ENCODE measurements at places on chromosomes 5 and 9. TPM values are rescaled to one million over a fixed set of nuclear protein-coding genes. Genes with fewer than 3 reads are reported as not detected.
A peak's percentile ranks its signal among the peaks of the same experiment; 100 is the strongest.

The ARHGEF37 gene
- 0.20 TPM for polyA plus RNA-seq

The SCGB3A2 gene
- polyA plus RNA-seq: not detected

DNA sequence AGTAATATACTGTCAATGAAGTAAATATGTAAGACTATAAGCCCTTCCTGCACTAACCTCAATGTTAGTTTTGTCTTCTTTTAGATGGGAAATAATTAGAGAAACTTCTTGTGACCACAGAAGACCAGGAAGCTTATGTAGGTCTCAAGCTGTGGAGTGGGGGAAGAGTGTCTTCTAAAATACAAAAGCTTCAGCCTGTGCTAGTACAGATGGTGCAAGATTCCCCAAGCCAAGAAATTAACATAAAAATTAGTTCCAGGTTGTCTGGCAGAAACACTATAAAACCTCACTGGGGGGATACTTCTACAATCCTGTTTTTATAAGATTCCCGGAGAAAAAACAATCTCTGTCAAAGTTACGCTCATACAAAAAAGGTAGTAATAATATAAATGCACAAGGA lies 103.6 kb downstream of the FNBP1 start:
- peak overlapping the region; percentile 23 for H3K27ac ChIP-seq
- peaks cover 35% of the 10 kb centered on the region for H3K4me1 ChIP-seq
- no peaks in the 10 kb centered on the region for H3K27me3 ChIP-seq
- H3K4me3 ChIP-seq: no peak overlapping the region

- no peak for DNase-seq
- H3K4me1 ChIP-seq: peaks cover 47% of the 10 kb centered on the region
- no peaks in the 10 kb centered on the region for H3K36me3 ChIP-seq
- H3K4me3 ChIP-seq: peak overlapping the region; percentile 84
- H3K27ac ChIP-seq: peak overlapping the region; percentile 91
Observed at GRCh38 chr9:68780380-68780712, 75.3 kb downstream of the PIP5K1B start.

GRCh38 chr5:1405121-1405520 lies 40.1 kb downstream of the SLC6A3 start:
- DNase-seq: no peak
- H3K36me3 ChIP-seq: no peaks in the 10 kb centered on the region
- no peaks in the 10 kb centered on the region for H3K27me3 ChIP-seq
- H3K4me3 ChIP-seq: no peak overlapping the region

DNA sequence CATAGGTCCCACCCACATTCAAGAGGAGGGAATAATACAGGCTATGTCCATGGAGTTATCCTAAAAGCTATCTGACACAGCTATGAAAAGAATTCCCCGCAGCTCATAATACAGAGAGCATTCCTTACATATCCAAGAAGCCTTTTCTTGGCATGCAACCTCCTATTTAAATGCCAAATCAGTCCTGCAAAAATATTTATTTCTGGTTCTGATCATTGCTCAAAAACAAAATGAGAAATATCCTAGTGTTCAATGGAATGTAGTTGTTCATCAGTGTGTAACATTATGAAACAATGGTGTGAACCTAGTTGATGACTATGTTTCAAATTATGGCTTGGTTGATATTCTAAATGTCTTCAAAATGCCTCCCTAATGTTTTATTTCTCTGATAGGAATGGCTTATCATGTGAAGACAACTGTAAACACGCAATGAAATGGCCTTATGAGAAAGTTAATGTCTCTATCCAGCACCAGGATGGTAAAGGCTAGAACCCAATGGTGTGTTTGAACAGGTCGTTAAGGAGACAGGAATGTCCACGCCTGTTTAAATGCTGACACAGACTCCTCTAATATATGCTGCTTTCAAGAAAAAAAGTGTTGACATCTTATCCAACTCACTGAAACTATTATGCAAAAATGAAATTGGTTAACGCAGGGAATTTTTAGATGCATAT lies 126.7 kb upstream of the CDH6 start:
- no peak for DNase-seq
- H3K36me3 ChIP-seq: no peaks in the 10 kb centered on the region
- no peak overlapping the region for H3K4me3 ChIP-seq
- H3K27me3 ChIP-seq: no peaks in the 10 kb centered on the region
- H3K4me1 ChIP-seq: no peaks in the 10 kb centered on the region

DNA sequence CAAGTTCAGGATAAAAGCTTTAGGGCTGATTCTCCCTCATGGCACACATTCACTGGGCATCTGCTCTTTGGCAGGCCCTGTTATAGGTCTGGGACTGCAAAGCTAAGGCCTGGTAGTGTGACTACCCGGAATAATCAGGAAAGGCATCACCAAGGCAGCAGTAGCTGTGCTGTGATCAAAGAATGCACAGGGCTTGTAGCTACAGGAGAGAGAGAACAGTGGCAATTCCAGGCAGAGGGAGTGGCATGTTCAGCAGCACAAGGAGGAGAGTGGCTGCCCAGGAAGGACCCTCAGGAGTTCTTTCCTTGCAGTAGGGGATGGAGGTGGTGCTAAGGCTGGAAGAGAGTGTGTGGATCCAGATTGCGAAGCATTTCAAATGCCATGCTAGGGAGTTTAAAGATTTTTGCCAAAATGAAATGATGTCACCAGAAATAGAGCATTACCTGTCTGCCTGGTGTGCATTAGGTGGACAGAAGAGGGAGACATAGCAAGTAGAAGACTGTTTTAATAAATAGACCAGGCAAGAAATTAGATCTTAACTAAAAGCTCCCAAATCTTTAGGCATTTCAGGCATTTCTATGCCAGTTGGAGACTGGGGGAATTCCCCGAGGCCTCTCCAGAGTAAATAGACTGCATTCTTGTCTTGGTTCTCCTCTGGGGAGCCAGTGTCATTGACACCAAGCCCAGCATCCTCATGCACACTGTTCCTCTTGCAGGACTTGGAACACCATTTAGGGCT lies 69.1 kb downstream of the GPR21 start:
- peak; percentile 8 for DNase-seq
- no peak overlapping the region for H3K27ac ChIP-seq
